RWPE1 (cell line): ENCODE measurements at places on chromosomes 11 and 22.

- no peak for DNase-seq
Measured at GRCh38 chr22:38314051-38314932, 2.9 kb downstream of the CSNK1E start.

GRCh38 chr11:2904153-2905052 lies 18.8 kb upstream of the CDKN1C start:
- DNase-seq, result no peak

- DNase-seq, result no peak
Measured at GRCh38 chr11:98227278-98227677, 793.5 kb upstream of the CNTN5 start.

- DNase-seq, result no peak
Measured at GRCh38 chr11:115224551-115224950, 279.7 kb downstream of the CADM1 start.

DNA sequence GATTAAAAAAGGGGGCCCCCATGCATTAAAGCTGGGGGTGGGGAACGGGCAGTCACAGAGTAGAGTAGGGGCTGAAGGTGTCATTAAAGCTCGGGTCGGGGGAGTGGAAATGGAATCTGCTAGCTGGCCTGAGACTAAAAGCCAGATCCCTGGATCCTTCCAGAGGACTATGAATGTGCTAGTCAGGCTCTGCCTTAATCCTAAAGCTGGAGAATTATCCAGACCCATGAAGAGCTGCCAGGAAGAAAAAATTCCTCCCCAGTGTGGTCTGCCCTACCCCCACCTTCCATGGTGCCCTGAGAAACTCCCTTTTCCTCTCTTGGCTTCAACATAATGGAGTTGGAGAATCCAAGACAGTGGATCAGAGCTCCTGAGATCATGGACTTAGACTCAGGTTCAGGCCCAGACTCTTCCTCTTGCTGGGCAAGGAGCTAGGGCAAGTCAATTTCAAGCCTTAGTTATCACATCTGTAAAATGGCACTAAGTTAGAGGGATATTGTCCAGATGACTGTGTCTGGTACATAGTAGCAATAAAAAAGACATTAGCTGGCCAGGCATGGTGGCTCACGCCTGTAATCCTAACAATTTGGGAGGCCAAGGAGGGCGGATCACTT lies 24.0 kb upstream of the SMTN start:
- no peak for DNase-seq

DNA sequence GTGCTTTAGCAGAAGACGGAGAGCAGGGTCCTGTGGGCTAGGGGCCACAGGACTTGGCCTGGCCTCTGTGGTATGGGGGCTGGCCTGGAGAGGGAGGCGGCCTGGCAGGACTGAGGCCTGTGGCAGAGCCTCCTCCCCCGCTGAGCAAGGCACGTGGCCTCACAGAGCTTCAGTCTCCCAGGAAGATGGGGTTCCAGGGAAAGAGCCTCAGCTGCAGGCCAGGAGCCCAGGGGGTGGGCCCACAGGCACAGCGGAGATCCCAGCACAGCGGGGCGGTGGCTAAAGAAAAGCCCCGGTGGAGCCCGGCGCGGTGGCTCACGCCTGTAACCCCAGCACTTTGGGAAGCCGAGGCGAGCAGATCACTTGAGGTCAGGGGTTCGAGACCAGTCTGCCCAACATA lies 2.2 kb downstream of the MAPK12 start:
- no peak for DNase-seq

GRCh38 chr22:28148816-28149465 lies 229.9 kb upstream of the PITPNB start:
- DNase-seq, result no peak

- no peak for DNase-seq
Measured at GRCh38 chr22:37680191-37680851, 4.9 kb downstream of the LGALS1 start.

DNA sequence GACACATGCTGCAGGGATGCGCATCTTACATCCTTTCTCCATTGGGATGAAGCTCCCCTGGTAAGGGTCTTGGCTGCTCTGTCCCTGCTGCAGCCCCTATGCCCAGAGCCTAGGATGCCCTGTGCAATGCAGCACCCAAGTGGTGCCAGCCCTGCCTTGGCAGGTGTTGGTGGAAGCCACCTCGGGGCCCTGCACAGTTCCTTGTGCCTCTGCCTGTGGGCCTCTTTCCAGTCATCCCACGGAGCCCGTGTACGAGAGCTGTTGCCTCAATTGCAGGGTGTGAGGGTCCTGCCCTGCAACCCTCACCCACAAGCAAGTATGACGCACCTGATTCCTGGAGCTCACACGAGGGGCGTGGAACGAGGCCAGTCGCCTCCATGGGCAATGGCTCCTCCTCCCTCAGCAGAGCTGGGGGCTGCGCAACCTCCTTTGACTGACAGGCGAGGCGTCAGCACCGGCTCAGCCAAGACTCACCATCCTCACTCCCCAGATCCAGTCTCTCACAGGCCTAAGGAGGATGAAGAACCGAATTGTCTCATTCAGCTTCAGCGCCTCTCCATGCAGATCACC lies 719.6 kb downstream of the BRD1 start:
- DNase-seq, result no peak

GRCh38 chr11:119315131-119316015 lies 1.6 kb downstream of the MCAM start:
- no peak for DNase-seq

DNA sequence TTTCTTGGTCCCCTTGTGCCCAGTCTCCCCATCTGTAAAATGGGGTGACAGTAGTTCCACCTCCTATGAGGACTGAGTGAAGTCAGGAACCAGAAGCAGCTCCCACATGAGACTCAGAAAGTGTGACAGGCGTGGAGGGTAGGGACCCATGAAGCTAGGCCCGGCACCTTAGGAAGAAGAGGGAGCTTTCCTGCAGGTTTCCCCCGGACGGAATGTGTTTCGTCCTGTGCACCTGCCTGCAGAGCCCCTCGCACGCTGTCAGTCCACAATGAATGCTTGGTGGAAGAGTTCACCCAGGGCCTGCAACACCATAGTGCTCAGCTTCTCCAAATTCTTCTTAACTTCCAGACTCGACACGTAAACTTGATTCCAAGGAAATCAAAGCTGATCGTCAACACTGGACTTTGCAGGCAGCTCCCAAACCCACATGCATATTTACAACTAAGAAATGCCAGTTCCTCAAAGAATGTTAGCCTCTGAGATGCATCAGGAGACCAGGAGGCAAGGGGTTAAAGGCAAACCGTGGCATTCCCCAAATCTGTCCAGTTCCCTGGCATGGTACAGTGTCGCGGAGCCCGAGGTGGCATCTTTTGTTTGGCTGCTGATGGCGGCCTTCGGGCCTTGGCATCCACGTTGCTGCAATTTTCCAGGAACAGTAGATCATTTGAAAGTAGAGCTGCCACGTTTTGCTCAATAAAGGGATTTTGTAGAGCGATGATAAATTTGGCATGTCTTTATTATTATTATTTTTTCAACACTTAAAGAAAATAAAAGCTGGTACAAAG lies 15.4 kb downstream of the LRP5 start:
- DNase-seq, result no peak

DNA sequence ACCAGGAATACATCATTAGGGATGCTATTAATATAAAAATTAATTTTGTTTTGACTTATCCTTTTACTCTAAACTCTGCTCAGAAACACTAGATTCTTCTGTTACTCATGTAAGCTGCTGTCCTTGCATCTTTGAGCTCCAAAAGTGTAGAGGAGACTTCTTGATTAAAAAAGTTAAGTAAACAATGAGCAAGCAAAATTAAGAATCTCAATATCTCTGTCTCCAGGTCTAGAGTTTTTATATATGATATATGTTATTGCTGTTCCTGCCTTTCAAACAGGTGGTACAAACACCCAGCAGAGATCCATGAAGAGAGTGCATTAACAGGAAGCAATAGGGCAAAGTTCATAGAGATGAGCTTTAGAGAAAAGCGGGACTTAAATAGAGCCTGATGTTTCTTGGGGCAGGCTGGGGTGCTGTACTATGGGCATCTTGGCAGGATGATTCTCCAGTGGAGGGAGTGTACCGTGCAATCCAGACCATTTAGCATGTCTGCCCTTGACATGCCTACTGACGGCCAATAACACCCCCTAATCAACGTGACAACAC lies 6.9 kb downstream of the MAPK1 start:
- DNase-seq, result no peak

GRCh38 chr11:119571311-119571710 lies 148.3 kb upstream of the THY1 start:
- DNase-seq, result no peak

DNA sequence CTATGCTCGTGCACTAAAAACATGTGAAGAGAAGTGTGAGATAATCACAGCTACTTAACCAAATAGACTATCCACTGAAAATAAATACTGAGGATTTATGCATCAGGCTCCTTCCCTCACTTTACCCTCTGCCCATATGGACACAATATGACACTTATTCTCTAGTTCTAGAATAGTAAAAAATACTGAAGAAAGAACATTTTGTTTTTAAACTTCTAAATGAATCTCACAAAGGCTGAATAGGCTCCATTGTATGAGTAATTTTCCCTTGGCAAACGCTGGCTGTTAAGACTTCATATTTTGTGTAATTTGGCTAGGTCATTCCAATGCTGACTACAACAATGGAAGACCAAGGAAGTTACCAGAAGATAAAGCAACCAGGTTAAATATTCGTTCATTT lies 9.9 kb downstream of the HPS5 start:
- no peak for DNase-seq

DNA sequence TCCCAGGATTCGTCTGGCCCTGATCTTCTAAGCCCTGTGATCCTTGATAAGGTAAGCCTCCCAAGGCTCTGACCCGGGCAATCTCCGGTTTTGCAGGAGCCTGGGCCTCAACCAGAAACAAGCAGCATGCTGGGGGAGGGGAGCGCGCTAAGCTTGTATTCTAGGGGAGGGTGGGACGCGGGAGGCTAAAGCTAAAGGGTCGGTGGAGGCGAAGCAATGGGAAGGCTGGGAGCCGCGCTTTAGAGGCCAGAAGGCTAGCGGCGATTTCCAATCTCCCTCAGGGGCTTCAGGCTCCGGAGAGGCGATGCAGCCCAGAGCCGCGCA lies 753 bp downstream of the PTPN5 start:
- DNase-seq, result no peak

DNA sequence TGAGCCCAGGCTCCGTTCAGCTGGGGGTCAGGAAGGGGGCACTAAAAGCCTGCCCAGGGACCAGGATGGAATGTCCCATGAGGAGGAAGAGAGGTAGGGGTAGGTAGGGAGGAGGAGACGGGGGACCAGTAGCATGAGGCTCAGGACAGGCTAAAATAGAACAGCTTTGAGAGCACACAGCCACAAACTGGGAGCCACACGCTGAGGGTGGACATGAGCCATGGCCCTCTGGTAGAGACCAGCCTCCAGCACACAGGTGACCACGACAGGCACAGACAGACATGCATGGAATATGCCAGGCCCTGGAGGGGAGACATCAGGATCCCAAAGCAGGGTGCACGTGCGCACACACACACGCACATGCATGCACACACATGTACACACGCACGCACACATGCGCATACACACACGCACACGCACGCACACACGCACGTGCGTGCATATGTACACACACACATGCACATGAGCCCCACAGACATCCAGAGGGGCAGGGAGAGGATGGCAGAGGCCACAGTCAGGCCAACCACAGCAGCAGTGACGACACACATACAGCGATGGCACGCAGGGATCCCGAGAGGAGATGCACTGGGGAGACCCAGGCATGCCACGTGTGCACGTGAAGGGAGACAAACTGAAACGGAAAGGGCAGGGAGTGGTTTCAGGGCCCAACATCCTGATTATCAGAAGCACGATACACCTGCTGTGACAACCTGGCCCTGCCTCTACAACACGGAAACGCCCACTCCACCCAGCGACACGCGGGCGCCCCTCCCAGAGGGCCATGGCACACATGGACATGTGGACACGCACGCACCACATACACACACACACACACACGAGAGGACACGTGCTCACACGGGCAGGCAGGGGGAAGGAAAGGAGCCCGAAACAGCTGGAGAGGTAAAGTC lies 25.7 kb downstream of the LRRC10B start:
- no peak for DNase-seq

GRCh38 chr11:79253280-79253679 lies 187.6 kb downstream of the TENM4 start:
- DNase-seq, result no peak

DNA sequence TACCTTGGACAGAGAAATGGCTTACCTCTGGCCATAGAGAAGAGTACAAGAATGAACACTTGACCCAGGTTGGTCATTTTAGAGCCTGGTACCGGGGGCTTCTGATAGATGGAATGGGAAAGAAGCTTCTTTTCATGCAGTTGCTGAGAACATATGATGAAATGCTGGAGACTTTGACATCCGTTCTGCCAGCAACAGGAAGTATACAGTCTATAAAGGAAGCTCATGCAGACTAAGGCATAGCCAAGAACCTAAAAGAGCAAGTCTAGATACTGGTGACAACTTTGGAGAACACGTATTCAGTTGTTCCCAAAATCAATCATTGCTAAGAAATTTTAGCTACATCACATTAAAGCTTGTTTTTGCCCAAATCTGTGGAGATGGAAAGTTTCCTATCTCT lies 894.6 kb downstream of the METTL15 start:
- DNase-seq, result no peak

DNA sequence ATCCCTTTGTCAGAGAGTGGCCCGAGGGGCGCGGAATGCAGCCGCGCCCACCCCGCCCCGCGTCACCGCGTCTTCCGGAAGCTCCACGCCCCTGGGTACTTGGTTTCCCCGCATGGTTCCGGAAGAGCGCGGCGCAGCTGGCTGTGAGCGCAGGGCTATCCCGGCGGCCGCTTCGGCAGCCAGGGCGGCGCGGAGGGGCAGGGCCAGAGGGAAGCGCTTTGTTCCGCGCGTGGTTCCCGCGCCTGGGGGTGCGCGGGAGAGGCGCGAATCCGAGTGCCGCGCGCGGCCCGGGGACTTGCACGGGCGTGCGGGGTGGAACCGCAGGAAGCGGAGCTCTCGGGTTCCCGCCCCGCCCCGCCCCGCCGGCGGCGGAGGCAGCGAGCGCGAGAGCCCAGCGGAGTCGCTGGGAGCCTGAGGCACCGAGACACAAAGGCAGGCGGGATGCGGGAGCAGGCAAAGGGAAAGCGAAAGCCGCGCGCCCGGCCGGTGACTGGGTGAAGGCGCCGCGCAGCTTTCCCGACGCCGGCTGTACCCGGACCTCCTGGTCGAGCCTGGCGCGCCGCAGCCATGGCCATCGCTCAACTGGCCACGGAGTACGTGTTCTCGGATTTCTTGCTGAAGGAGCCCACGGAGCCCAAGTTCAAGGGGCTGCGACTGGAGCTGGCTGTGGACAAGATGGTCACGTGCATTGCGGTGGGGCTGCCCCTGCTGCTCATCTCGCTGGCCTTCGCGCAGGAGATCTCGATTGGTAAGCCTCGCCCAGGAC lies at the start of gene PANX1:
PANX1 (plus strand) TSS at position 96 of the 766 bp plus-strand sequence; CDS start at position 568, 472 bp downstream.
- DNase-seq, result peak; percentile 84

DNA sequence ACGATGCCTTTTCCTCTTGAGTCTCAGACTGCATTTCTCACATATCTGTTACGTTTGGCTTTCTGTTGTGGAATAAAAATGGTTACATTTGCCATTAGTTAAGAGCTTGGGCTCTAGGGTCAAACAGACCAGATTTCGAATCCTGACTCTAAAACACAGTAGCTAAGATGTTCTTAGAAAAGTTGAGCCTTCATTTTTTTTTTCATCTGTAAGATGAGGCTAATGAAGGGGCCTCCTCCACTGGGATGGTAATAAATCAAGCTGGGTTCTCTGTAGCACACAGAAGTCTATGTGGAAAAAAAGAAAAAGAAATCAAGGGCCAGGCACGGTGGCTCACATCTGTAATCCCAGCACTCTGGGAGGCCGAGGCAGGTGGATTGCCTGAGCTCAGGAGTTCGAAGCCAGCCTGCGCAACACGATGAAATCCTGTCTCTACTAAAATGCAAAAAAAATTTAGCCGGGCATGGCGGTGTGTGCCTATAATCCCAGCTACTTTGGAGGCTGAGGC lies 49.9 kb upstream of the CAPRIN1 start:
- DNase-seq, result no peak
